ENCODE measurements at places on chromosomes 4 and X.

- no peak for DNase-seq
These were observed 191.4 kb downstream of the PPP3CA start for GRCh38 chr4:101155945-101156344.

DNA sequence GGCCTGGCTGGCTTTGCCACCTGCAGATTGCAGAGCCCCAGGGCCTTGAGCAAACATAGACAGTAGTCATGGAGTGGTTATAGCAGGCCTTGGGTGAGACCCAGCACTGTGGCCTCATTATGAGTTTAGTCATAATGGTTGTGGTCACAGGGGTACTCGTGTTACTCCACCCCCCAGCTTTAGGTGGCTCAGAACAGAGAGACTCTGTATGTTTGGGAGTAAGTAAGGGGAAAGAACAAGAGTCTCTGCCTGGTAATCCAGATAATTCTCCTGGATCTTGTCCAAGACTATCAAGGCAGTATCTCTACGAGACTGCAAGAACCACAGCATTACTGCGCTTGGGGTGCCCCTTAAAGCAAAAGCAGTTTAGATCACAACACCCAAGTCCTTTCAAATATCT is 62.3 kb upstream of the SCRG1 start:
- no peak for DNase-seq

GRCh38 chr4:146998157-146998556 is 52.5 kb upstream of the TTC29 start:
- no peak for DNase-seq

DNA sequence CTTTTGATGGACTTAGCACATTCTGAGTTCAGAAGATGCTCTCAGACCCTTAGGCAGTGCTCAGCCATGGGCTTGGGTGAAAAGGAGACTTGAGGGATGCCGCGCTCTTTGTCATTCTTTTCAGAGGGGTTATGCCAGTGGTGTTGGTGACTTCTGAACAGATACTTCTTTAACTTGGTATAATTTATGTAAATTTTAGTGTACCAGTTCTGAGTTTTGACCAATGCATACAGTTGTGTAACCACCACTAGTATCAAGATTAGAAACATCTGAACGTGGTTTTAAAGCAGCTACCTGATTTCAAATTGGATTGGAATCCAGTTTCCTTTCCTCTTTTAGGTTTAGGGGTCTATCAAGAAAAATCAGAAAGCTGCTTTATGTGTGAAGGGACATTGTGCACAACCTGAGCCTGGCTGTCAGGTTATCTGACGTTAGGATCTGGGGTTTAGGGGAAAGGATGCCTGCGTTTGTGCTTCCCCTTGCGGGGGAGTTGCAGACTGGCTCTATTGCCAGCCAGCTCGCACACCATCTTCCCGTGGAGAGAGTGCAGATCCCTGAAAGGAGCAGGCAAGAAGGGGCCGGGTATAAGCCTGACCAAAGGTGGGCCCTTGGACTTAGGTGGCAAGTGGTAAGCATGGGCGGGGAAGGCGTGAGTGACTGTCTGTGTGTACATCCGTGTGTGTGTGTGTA is 19.0 kb downstream of the SMS start:
- DNase-seq, result no peak

GRCh38 chr4:44446801-44447562 is 1.6 kb downstream of the KCTD8 start:
- no peak for DNase-seq

GRCh38 chr4:141133999-141134995 is 1.0 kb upstream of the RNF150 start:
- no peak for DNase-seq

DNA sequence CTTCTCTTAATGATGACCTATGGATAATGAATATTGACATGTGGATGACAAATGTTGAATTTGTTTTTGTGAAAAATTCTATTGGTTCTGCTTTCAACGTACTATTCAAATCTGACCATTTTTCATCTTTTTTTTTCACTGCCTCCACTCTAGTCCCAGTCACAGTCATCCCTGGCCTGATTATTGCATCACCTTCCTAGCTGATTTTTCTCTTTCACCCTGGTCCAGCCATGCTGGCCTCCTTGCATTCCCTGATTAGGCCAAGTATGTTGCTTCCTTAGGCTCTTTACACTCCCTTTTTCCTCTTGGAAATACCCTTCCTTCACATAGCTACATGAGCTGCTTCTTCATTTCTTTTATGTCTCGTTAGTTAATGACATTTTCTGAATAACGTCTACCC is 58.1 kb upstream of the MAP9 start:
- no peak for DNase-seq

GRCh38 chrX:135295238-135295943 is 13.9 kb upstream of the ETDC start:
- peak; percentile 37 for DNase-seq

DNA sequence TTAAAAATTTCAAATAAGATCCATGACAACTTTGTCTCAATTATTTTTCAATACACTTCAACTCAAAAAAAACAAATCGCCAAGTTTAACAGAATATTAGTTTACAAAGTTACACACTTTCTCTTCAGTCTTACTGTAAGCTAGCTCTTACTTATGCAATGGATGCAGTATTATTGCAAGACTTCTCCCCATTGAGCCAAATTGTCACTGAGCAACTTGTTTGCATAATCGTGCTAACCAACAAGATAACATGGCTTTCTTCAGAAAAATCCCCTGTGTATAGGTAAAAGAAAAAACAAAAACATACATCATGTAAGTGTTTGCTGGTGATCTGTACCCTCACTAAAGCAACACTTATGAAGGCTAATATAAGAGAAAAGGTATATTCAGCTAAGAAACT is 18.9 kb downstream of the DNAJB14 start:
- DNase-seq, result no peak

GRCh38 chrX:48649102-48649501 is 34.5 kb upstream of the WAS start:
- DNase-seq, result no peak

GRCh38 chrX:140354431-140355120 is 150.3 kb downstream of the SOX3 start:
- DNase-seq, result no peak

DNA sequence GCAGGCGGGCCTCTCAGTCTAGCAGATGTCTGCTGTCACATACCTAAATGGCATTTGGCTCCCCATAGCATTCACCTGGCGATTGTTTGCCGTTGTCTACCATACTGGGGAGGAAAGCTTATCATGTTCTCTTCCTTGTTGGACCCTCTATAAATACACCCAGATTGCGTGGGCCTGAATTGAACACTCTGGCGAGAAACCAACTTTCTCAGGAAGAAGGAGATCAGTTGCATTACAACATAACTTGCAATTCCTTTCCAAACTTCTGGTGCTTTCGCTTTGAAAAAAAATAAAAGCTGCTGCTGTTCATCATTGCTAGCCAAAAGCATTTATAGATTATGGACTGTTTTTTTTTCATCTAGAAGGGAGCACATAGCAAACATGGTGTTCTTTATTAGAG is 230.0 kb upstream of the GPC4 start:
- DNase-seq, result no peak

GRCh38 chr4:68152411-68152810 is 22.7 kb upstream of the TMPRSS11F start:
- no peak for DNase-seq

- no peak for DNase-seq
These were observed 126.9 kb downstream of the PDE5A start for GRCh38 chr4:119501740-119502139.

DNA sequence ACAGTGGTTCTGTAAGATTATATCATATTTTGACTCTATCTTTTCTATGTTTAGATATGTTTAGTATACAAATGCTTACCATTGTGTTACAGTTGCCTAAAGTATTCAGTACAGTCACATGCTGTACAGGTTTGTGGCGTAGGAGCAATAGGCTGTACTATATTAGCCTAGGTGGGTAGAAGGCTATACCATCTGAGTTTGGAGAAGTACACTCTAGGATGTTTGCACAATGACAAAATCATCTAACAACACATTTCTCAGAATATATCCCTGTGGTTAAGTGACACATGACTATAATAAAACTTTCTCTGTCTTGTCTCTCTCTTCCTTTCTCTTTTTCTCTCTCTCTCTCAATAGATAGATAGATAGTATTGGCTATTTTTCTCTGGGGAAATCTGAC is 1053.1 kb downstream of the STIM2 start:
- DNase-seq, result no peak

DNA sequence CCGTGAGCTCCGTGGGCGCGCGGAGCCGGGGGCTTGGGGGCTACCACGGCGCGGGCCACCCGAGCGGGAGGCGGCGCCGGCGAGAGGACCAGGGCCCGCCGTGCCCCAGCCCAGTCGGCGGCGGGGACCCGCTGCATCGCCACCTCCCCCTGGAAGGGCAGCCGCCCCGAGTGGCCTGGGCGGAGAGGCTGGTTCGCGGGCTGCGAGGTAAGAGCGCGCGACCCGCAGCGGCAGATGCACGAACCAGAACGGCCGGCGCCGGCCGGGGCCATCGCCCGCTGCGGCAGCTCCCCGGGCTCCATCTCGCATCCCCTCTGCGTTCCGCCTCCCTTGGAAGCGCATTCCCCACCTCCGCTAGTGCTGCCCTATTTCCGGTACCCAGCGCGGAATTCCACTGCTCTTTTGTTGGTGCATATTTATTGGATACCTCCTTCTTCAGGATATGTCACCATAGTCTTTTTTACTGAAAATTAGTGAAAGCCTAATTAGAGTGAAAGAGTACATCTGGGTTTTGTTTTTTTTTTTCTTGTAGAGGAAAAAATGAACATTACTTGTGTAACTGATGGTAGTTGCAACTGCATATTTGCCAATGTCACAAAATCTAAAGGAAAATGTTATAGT is 797 bp downstream of the PKD2 start:
- peak; percentile 52 for DNase-seq

GRCh38 chr4:179678093-179678814 is 2236.0 kb upstream of the AGA start:
- DNase-seq, result no peak

DNA sequence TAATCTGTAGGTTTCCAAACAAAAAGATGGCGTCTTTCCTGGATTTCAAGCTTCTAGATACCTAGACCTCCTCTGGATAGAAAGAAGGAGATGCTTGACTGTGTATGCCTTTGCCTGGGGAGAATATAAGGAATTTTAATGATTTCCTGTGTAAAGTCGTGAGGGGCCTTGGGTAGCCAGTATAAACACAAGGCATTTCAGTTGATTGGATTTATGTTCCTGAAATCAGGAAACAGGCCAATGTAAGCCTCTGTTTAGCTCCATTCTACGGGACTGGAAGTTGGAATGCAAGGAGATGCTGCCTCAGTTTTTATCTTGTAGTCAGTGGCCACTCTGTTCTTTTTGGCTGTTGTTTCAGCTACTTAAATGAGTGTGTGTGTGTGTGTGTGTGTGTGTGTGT is 137.2 kb downstream of the GUCY2F start:
- DNase-seq, result no peak

GRCh38 chr4:121777625-121778024 is 12.7 kb upstream of the SMIM43 start:
- no peak for DNase-seq

Data from liver (tissue), 10 donors.